ENCODE measurements at places on chromosomes 5 and 9.

- no peak for DNase-seq
Measured at GRCh38 chr9:122318284-122318683, 52.5 kb upstream of the PTGS1 start.

GRCh38 chr9:92666912-92667532 is 2.9 kb downstream of the IPPK start:
- DNase-seq, result no peak

DNA sequence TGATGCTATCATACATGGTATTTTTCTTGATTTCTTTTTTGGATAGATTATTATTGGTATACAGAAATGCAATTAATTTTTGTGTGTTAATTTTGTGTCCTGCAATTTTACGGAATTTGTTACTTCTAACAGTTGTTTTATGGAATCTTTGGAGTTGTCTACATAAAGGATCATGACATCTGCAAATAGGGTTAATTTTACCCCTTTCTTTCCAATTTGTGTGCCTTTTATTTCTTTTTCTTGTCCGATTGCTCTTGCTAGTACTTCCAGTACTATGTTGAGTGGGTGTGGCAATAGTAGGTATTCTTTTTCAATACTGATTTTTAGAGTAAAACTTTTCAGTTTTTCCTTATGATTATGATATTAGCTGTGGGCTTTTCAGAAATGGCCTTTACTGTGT is 111.5 kb downstream of the MACROH2A1 start:
- no peak for DNase-seq

DNA sequence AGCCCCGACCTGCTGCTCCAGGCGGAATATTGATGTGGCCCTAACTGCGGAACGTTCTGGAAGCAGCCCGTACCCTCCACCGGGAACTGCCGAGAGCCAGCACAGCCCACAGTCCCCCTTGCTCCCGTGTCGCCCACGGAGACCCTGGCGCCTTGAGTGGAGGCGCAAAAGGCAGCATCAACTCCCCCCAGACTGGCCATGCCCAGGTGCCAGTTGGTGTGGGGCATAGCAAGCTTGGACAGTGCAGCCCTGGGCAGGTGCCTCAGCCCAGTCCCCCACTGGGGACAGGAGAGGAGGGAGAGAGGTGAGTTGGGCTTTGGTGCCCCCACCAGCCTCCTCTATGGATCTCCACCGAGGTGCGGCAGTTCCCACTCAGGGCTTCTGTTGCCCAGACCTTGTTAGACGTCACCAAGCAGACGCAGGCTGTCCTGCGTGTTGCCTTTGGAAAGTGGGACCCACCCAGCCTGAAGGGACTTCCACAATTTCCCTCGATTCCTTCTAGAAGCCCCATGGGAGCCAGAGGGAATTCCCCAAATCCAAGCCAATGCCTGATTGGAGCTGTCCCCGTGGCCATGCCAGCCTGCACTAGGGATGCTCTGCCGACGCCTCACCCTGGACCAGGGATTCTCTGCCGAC is 19.8 kb upstream of the NRARP start:
- DNase-seq, result no peak

GRCh38 chr9:114261026-114261425 is 61.9 kb upstream of the ORM1 start:
- DNase-seq, result no peak

DNA sequence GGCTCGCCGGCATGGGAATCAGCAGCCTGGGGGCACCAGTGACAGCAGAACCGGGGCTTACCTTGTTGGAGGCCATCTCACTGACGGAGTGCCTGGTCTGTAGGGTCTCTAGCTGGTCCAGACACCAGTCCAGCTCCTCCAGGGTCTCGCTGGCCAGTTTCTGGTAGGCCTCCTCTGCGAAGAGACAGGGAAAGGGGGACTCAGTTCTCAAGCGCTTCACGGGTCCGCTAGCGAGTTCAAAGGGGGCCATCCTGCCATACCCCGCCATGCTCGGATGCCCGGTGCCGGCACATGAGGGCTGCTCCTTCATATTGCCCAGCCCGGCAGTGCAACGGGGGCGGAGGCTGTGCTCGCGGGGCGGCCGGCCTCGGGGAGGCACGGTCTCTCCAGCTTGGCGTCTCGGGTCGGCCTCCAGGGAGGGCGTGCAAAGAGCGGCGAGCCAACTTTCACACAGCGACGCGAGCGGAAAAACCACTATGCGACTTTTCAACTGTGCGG is 456.0 kb downstream of the RAB3C start:
- no peak for DNase-seq

DNA sequence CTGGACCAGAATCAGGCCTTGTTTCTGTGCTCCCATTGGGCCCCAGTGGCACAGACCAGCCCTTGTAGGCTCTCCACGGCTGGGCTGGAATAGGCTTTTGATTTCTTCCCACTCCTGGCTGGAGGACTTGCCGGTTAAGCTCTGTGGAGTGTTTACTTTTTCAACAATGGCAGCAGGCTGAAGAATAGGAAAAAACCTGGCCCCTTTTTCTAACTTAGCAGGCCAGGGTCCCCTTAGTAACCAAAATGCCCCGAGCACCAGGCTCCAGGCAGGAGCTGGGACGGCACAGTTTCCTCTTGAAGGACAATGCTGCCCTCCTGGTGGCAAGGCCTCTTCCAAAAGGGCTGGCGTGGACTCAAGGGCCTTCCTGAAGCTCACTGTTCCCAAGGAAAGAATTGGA is 230.3 kb downstream of the CRB2 start:
- no peak for DNase-seq
